ENCODE measurements at places on chromosomes 12 and 14. TPM values are rescaled to one million over a fixed set of nuclear protein-coding genes. Genes with fewer than 3 reads are reported as not detected.

GRCh38 chr12:59742841-59743240, 147.0 kb downstream of the SLC16A7 start:
- peaks cover under 1% of the 10 kb centered on the region for H3K4me1 ChIP-seq
- no peak overlapping the region for H3K4me3 ChIP-seq
- H3K36me3 ChIP-seq: peaks cover 8% of the 10 kb centered on the region
- H3K27me3 ChIP-seq: no peaks in the 10 kb centered on the region
- H3K27ac ChIP-seq: no peak overlapping the region

GRCh38 chr12:125353871-125354270, 288.6 kb downstream of the AACS start:
- H3K4me3 ChIP-seq: no peak overlapping the region
- H3K4me1 ChIP-seq: no peaks in the 10 kb centered on the region
- no peak for DNase-seq

DNA sequence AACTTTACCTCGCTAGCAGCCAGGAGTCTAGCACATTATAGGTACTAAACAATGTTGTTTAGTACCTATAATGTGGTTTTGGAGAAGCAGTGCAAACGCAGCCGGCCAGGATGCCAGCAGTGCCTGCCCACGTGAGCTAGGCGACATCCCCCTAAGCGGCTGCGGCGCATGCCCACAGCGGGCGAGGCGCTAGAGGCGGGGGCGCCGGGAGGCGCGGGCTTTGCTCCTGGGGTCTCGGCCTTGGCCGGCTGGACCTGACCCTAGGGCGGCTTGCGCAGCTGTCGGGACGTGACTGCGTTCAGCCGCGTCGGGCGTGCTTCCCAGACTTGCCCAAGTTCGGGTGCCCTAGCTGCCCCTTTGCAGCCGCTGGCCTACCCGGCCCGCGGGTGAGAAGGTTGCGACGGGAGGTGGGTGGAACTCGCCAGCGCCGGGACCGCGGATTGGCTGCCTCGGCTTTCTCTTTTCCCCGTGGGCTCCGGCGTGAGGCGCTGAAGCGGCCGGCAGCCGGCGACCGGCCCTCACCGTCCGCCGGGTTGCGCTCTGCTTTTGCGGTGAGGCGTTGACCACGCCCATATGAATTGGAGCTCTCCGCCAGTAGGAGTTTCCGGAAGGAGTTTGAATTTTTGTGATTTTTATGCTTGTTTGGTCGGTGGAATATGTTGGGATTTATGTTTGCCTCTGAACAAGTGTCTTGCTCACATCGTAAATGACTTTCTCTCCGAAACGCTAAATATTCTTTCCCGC, at the start of gene TMEM19:
TMEM19 (plus strand) TSS at position 169 of the 744 bp plus-strand sequence. CDS start 599 bp downstream, outside the sequence.
- H3K4me3 ChIP-seq: peak within 1 kb of the TSS; percentile 51
- H3K4me1 ChIP-seq: peaks cover 43% of the 10 kb centered on the region
- H3K27ac ChIP-seq: peak within 1 kb of the TSS; percentile 88
- peak; percentile 73 for DNase-seq

DNA sequence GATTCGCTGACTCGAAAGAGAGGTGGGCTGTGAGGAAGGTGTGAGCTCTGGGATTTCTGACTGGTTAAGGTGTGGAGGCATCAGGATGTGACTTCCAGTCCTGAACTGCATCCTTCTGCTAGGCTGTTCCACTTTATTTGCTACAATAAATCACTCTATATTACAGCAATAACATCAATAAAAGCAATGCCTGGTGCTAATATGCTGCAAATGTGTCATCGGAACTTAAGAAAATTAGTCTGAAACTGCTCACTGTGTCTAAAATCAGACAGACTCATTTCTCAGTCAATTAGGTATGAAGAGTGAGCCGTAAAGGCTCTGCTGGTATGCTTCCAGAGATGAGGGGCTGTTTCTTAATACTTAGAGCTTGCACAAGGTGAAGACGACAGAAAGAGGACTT, 126.6 kb downstream of the HELB start:
- DNase-seq: no peak
- no peaks in the 10 kb centered on the region for H3K4me1 ChIP-seq
- no peaks in the 10 kb centered on the region for H3K36me3 ChIP-seq
- no peaks in the 10 kb centered on the region for H3K27me3 ChIP-seq

- no peak for DNase-seq
- H3K4me3 ChIP-seq: no peak overlapping the region
- H3K36me3 ChIP-seq: no peaks in the 10 kb centered on the region
- no peaks in the 10 kb centered on the region for H3K27me3 ChIP-seq
These were observed 15.2 kb downstream of the PTHLH start for GRCh38 chr12:27957366-27957765.

DNA sequence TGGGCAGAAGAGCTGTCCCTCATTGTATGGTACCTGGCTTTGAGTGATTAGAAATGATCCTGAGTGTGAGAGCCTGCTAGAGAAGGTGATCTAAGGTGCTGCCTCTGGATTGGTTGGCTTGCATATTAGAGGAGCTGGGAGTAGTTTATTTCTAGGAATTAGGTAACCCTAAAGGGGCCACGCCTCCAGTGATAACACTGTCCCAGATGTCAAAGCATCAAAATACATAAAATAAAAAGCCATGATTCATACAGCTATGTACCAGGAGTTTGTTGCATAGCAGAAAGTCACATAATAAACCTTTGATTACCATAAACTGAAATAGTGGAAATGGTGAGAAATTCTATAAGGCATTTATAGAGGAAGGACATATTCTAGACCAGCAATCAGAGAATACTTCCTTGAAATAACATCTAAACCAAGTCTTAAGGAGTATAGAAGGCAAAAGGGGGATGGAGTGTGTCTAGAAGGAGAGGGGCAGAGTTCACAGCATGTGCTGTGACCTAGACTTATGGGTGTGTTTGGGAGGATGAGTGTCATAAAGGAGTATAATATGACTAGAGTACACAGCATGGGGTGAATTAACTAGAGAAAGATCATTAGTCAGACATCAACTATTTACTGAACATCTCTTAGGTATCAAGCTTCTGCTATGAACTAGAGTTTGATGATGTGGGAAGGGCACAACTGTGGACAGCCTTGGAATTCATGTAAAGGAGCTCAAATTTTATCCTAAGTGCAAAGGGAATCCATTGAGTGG, 686.4 kb downstream of the GALC start:
- no peak for DNase-seq
- H3K36me3 ChIP-seq: no peaks in the 10 kb centered on the region
- no peak overlapping the region for H3K4me3 ChIP-seq
- no peaks in the 10 kb centered on the region for H3K27me3 ChIP-seq
- no peaks in the 10 kb centered on the region for H3K4me1 ChIP-seq
- H3K27ac ChIP-seq: no peak overlapping the region

GRCh38 chr14:88203291-88203690, 119.8 kb downstream of the KCNK10 start:
- no peaks in the 10 kb centered on the region for H3K36me3 ChIP-seq
- no peak overlapping the region for H3K4me3 ChIP-seq
- H3K27ac ChIP-seq: no peak overlapping the region
- DNase-seq: no peak
- H3K27me3 ChIP-seq: no peaks in the 10 kb centered on the region
- H3K4me1 ChIP-seq: no peaks in the 10 kb centered on the region

- DNase-seq: no peak
- H3K27me3 ChIP-seq: no peaks in the 10 kb centered on the region
- H3K4me1 ChIP-seq: peaks cover 6% of the 10 kb centered on the region
- peak overlapping the region; percentile 91 for H3K27ac ChIP-seq
These were observed 571 bp downstream of the ZNF891 start for GRCh38 chr12:133129368-133130037.

DNA sequence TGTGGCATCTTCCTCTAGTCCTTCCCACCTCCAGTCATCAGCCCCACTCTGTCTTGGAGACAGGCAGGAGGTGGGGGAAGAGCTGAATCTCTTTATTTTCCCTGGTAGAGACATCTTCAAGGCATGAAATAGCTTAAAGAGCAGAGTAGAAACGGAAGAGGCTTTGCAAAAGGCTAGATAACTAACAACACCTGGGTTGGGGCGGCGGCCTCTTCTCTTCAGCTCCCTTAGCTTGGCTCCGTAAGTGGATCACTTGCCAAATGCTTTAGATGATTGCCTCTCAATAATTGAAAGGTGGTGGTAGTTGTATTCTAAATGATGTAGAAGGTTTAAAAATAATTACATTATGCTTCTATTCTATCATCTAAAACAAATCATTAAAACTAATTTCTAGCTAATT, 36.1 kb downstream of the SSPN start:
- H3K4me1 ChIP-seq: no peaks in the 10 kb centered on the region
- no peaks in the 10 kb centered on the region for H3K36me3 ChIP-seq
- DNase-seq: no peak
- no peak overlapping the region for H3K4me3 ChIP-seq

GRCh38 chr14:77153802-77154201, 12.2 kb upstream of the ZDHHC22 start:
- DNase-seq: no peak
- no peaks in the 10 kb centered on the region for H3K4me1 ChIP-seq
- H3K36me3 ChIP-seq: no peaks in the 10 kb centered on the region
- H3K27me3 ChIP-seq: peaks cover 57% of the 10 kb centered on the region

DNA sequence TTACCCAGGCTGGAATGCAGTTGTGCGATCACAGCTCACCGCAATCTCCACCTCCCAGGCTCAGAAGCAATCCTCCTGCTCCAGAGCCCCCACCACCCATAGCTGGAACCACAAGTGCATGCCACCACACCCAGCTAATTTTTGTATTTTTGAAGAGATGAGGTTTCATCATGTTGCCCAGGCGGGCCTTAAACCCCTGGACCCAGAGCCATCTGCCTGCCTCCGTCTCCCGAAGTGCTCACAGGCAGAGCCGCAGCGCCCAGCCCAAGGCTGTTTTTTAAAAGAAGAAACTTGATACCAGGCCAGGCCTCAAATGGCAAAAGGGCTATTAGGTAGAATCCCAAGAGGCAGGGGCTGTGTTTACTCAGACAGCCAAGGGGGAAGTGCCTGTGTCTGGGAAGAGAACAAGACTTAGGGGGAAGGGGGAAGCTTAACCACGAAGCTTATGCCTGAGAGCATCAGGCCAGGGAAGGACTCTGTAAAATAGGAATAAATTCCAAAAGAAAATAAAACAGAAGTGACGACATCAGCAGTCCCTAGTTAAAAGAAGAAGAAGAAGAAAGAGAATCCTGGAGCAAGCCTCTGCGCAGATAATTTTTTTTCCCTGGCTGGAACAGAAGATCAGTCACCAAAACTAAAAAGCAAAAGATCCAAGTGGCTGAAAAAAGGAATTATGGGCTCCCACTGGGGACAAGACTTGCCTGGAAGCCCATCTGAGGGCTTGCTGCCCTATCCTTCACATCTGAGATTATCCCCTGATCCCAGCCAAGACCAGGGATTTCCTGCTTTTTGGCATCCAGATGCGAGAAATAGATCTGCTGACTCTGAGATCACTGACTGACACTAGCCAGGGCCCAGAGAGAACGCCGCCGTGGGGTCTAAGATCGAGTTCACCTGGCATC, 170.5 kb downstream of the NDUFA12 start:
- no peak for DNase-seq
- H3K4me3 ChIP-seq: no peak overlapping the region
- no peaks in the 10 kb centered on the region for H3K27me3 ChIP-seq

DNA sequence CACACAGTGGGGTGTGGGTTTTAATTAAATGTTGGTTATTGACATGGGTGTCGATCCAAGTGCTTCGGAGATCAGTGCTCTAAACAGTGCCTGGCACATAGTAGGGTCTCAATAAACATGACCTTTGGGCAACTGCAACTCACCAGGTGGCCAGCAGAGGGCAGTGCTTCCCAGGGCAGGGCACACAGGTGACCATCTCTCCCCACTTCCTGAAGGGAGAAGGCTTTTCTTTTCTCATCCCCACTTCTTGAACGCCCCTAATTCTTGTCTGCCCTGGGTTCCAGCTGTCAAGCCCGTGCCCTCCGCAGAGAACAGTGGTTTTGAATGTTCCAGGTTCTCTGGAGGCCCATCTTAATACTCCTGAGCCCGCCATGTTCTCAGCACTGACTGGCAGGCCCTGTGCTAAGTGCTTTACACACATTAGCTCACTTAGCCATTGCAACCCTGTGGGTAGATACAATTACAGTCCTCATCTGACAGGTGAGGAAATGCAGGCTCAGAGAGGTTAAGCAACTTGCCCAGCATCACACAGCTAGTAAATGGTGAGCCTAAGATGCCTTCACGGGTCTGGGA, 16.3 kb downstream of the RAPGEF3 start:
- H3K4me3 ChIP-seq: no peak overlapping the region
- H3K27ac ChIP-seq: no peak overlapping the region
- no peaks in the 10 kb centered on the region for H3K36me3 ChIP-seq
- DNase-seq: no peak
- H3K4me1 ChIP-seq: peaks cover 5% of the 10 kb centered on the region

- no peaks in the 10 kb centered on the region for H3K27me3 ChIP-seq
- H3K36me3 ChIP-seq: no peaks in the 10 kb centered on the region
- H3K4me3 ChIP-seq: no peak overlapping the region
- no peak for DNase-seq
These were observed 48.6 kb downstream of the KICS2 start for GRCh38 chr12:64173456-64173855.

- peaks cover 5% of the 10 kb centered on the region for H3K36me3 ChIP-seq
- no peak overlapping the region for H3K27ac ChIP-seq
- H3K4me3 ChIP-seq: peak overlapping the region; percentile 83
- peaks cover 16% of the 10 kb centered on the region for H3K4me1 ChIP-seq
- no peaks in the 10 kb centered on the region for H3K27me3 ChIP-seq
- no peak for DNase-seq
These were observed 953 bp upstream of the SNRPF start for GRCh38 chr12:95857799-95858198.

DNA sequence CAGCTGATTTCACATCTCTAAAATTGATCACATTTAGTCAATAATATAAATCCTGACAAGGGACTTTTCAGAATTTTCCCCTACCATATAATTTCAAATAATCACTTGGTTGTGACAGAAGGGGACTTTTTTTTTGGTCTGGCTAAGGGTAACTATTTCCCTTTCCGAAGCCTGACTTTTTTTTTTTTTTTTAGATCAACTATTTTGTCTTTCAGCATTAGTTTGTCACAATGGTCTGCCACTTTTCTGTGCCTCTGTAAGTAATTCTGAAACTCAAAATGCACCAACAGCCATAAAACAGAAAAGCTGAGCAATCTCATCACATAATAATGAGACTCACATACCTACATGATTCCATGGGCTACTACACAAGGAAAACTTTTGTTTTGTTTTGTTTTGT, 266.4 kb downstream of the SSPN start:
- H3K27ac ChIP-seq: no peak overlapping the region
- no peaks in the 10 kb centered on the region for H3K4me1 ChIP-seq
- no peak overlapping the region for H3K4me3 ChIP-seq
- no peaks in the 10 kb centered on the region for H3K36me3 ChIP-seq
- H3K27me3 ChIP-seq: no peaks in the 10 kb centered on the region

DNA sequence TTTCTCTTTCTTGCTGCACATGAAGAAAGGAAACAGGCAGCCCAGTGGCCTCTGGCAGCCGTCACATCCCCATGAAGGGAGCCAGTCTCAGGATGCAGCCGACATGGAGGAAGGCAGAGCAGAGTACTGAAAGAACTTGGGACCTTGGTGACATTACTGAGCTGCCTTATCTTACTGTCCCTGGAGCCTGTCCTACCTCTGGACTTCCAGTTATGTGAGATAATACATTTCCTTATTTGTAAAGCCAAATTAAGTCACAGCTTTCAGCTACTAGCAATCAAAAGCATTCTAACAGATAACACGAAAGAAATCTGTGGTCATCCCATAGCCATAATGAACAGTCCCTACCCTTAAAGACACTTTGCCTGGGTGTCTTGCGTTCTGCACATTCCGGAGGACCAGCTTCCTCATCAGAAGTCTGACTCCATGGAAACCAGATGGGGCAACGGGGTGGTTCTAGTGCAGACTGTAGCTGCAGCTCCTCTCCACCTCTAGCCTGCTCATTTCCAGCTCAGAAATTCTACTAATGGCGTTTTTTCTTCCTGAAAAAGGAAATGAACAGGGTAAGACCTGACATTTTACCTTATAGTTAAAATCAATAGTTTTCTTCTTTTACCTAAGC, 7.8 kb upstream of the EGLN3 start:
- H3K36me3 ChIP-seq: no peaks in the 10 kb centered on the region
- no peaks in the 10 kb centered on the region for H3K4me1 ChIP-seq
- no peak overlapping the region for H3K4me3 ChIP-seq

The SELPLG gene
- total RNA-seq: 15.1 TPM

The PRH2 gene
- total RNA-seq: not detected
